ENCODE measurements at places on chromosomes 2 and 18. TPM values are rescaled to one million over a fixed set of nuclear protein-coding genes. Genes with fewer than 3 reads are reported as not detected.

DNA sequence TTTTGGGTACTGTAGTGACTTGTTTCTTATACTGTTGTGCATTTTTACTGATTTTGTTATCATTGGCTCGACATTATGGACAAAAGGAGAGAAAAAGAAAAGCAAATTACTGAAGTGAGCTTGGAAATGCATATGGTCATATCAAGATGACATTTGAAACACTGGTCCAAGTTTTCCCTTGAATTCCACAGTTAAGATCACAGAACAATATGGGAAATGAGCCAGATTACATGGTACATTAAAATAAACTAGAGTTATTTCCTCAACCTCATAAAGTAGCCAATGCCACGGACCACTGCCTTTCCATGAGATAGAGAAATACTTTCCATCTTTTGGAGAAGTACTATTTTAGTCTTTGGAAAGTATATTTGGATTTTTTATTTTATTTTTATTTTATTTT lies 62.0 kb upstream of the SGPP2 start:
- no peak for DNase-seq

- DNase-seq: no peak
Measured at GRCh38 chr2:114926303-114926702, 483.9 kb downstream of the DPP10 start.

GRCh38 chr2:157803952-157804351 lies 72.2 kb downstream of the ACVR1 start:
- no peak for DNase-seq

DNA sequence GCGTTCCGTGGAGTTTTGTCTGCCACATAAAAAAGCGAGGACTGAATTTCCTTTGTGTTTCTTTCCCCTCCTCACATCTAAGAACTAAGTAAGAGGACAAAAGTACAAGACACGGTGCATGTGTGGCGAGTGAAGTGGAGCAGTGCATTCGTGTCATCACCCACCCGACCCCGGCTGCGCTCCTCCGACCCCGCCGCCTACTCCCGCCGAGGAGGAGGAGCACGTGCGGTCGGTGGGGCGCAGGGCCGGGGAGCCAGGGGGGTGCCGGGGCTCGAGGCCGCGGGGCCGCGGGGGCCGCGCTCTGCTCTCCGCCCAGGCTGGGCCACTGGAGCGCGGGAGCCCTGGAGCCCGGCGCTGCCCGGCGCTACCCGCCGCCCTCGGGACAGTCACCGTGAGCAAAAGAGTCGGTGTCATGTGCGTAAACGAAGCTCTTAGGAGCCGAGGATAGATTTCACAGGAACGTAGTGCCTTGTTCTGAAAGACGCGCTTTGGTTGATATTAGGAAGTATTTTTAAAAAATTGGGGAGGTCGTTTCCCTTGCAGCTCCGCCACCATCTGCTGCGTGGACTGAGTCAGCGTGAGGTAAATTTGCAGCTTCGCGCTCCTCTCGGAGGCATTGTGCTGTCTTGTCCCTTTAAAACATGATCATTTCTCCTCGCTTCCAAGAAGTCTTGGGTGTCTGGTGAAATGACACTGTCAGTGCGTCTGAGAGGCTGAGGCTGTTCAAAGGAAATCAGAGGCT lies 11.0 kb downstream of the TBR1 start:
- peak; percentile 21 for DNase-seq

DNA sequence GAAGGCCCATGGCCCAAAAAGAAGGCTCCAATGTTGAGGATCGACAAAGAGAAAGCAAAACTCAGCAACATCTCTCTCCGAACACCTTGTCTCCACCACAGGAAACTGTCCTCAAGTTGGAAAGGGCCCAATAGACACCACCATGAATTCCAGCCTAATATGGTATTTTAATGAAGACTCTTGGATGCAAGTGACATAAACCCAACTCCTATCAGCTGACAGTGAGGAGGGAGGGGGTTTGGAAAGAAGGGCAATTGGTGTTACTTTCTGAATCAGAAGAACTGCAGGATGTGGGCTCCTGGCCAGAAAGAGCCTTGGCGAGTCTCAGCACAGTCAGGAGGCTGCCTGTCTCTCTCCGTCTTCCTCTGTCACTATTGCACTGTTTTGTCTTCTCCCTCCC lies 40.3 kb upstream of the SIGLEC15 start:
- peak; percentile 29 for DNase-seq

Gene CAPG
- total RNA-seq: 196 TPM

Gene KIF5C
- under 0.01 TPM for total RNA-seq

Gene ZBTB7C
- total RNA-seq: 4.2 TPM

Gene G6PC2
- total RNA-seq: not detected

Data from mammary epithelial cell (primary cell).